ENCODE measurements at places on chromosomes 7 and 10. TPM values are rescaled to one million over a fixed set of nuclear protein-coding genes. Genes with fewer than 3 reads are reported as not detected.

OGA gene
- 240 TPM for total RNA-seq

HOGA1 gene
- total RNA-seq = 0.53 TPM

ASB10 gene
- not detected for total RNA-seq

C10orf105 gene
- total RNA-seq = 0.26 TPM

HOXA6 gene
- total RNA-seq = 8.4 TPM

PKD2L1 gene
- total RNA-seq = not detected

NPSR1 gene
- total RNA-seq = 0.58 TPM

PLCE1 gene
- 38.1 TPM for total RNA-seq

FAM237B gene
- not detected for total RNA-seq

UBE2D4 gene
- 12.7 TPM for total RNA-seq
